ENCODE measurements at places on chromosomes 4 and X.

- DNase-seq, result no peak
These were observed 2282.6 kb downstream of the ARAP2 start for GRCh38 chr4:33961761-33962160.

DNA sequence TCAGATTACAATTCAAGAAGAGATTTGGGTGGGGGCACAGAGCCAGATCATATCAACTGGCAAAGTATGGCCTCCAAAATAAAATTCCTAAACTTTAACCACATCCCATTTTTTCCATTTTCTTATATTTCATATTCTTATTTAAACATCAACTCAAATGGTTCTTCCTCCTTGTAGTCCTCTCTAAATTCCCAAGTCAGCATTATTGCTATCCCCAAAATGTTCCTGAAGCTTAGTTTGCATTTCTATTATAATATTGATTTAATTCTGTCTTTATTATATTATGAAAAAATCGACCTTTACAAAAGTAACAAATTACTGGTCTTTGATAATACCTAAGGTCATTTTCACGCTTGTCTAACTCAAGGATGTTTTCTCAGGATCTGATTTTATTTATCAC lies 67.5 kb downstream of the NPY1R start:
- DNase-seq, result no peak

DNA sequence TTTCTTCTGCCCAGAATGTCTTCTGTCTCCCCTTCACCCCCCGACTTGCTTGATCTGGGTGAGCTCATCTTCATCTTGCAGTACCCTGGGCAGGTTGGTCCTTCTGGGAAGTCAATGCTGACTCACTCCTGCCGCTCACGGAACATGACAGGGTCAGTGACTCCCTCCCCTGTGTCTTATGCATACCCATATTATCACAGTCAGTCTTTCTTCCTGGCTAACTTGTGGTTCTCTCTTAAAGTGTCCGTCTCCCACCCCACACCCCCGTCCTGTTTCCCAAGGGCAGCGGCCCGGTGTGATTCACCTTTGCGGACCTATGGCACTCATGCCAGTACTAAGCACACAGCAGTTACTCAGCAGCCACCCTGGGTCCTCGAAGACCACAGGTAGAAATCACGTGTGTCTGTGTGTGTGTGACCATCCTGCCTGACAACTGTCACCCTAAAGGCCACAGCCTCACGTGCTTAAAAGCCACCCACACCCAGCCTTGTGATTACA lies 17.7 kb downstream of the IQSEC2 start:
- no peak for DNase-seq

- no peak for DNase-seq
These were observed 94.4 kb downstream of the NPNT start for GRCh38 chr4:105989485-105990242.

- DNase-seq, result no peak
These were observed 1628.9 kb upstream of the AGA start for GRCh38 chr4:179071131-179071530.

- DNase-seq, result no peak
These were observed 1068.3 kb downstream of the STIM2 start for GRCh38 chr4:27928761-27929540.

Data from GOT3 (cell line).